ENCODE measurements at places on chromosomes 5 and 9. TPM values are rescaled to one million over a fixed set of nuclear protein-coding genes. Genes with fewer than 3 reads are reported as not detected.

Gene NMUR2
- not detected for total RNA-seq

Gene PTPRD
- total RNA-seq: 205 TPM

Gene SLC4A9
- under 0.01 TPM for total RNA-seq

Gene TGFBI
- total RNA-seq: 9.6 TPM
